SW 1271 (cell line): ENCODE measurements at places on chromosomes 4 and X.

GRCh38 chrX:84830836-84831235 is 172.8 kb upstream of the APOOL start:
- DNase-seq: no peak

DNA sequence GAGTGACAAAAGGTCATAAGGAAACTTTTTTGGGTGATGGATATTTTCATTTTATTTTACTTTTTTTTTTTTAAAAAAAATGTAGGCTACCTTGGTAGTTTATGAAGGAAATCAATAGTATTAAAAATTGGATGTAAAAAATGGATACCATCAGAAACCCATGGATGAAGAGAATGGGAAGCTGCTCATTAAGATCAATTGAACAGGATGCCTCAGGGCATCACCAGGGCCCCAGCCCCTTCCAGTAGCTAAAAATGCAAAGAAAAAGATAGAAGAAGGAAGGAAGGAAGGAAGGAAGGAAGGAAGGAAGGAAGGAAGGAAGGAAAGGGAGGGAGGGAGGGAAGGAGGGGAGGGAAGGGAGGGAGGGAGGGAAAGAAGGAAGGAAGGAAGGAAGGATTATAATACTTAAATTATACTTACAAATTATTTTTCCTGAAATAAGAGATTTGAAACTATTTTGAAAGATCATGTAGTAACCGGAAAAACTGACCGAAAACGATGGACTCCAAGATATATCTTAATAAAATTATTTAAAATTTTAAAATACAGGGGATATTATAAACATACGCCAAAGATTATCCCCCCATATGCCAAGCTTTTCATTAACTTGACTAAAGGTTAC is 24.1 kb downstream of the OSTC start:
- no peak for DNase-seq

DNA sequence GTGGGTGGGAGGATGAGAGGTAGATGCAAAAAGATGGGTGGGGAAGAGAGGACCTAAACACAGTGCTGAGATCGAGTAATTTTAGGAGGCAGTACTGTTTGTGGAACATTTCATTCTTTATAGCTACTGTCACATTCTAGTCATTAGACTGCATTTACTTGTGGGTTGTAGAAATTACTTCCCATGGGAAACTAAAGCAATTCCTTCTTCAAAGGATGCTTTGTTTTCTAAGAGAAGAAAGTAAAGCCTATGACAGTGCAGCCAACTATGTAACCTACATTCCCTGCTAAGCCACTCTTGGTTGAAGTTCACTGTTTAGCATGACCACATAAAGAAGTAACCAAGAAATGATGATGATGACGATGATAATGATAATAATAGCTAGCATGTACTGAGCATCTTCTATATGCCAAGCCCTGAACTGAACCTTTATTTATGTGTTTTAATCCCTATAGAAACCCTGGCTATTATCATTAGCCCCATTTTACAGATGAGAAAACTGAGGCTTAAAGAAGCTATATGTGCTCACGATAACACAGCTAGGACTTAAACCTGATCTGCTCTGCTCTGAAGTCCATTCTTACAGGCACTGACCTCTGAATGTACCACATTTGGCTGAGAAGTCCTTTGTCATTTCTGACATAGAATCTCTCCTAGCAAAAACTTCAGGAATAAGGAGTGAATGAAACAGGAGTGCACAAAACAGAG is 114.5 kb upstream of the KIT start:
- DNase-seq: no peak

DNA sequence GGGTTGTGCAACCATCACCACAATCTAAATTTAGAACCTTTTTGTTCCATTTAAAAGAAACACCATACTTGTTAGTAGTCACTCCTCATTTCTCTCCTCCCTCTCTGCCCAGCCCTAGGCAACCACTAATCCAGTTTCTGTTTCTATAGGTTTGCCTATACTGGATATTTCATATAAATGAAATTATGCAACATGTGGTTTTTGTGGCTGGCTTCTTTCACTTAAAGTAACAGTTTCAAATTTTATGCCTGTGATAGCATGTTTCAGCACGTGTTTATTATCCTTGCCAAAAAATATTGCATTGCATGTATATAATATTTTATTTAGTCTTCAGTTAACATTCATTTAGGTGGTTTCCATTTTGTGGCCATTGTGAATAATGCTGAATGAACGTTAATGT is 437.6 kb downstream of the IL1RAPL1 start:
- DNase-seq: no peak

GRCh38 chr4:76117536-76117935 is 30.7 kb downstream of the NUP54 start:
- DNase-seq: no peak

GRCh38 chr4:15004739-15005301 is 2.5 kb downstream of the CPEB2 start:
- DNase-seq: no peak

DNA sequence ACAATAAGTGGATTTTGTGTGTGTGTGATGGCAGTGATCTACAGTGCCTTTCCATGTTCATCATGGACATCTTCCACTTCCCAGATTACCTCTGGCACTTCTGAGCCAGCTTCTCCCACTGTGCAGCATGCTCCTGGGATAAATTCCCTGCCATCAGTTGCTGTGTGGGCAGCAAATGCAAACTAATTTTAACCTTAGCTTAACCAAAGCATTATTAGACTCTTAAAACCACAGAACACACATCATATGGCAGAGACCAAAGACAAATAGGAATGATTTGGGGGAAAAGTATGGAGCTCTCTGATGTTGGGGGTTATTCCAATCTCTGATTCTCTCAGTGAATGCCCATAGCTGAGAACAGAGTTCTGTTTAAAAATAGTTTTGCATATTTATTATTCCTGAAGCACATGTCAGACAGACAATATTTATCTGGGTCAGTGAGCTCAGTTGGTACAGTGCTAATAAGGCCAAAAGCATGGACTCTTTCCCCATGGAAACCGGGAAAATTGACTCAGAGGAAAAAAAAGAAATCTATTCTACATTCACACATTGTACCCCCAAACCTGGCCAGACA is 567.4 kb downstream of the IQCM start:
- DNase-seq: no peak

DNA sequence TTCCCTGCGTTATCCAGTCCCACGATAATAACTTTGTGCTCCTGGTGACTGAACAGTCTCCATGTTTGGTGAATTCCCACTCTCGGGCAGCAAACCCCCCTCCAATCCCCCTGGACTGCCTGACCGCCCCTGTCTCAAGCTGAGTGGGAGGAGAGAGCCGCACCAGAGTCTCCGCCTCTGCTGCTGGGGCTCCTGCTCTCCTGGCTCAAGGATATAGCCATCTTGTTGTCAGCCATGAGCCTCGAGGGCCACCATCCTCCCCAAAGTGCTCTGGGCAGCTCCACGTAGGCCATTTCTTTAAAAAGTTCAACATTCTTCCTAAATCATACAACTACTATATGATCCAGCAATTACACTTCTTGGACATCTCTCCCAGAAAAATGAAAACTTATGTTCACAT is 49.3 kb upstream of the PGRMC1 start:
- DNase-seq: no peak

DNA sequence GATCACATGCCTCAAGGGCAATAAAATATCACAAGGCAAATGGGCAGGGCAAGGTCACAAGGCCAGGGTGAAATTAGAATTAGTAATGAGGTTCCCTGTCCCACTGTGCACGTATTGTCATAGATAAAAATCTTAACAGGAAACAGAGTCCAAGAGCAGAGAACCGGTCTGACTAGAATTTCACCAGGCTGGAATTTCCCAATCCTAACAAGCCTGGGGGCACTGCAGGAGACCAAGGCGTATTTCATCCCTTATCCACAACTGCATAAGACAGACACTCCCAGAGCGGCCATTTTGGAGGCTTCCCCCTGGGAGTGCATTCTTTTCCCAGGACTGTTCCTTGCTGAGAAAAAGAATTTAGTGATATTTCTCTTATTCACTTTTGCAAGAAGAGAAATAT is 25.9 kb upstream of the PRDM5 start:
- no peak for DNase-seq

DNA sequence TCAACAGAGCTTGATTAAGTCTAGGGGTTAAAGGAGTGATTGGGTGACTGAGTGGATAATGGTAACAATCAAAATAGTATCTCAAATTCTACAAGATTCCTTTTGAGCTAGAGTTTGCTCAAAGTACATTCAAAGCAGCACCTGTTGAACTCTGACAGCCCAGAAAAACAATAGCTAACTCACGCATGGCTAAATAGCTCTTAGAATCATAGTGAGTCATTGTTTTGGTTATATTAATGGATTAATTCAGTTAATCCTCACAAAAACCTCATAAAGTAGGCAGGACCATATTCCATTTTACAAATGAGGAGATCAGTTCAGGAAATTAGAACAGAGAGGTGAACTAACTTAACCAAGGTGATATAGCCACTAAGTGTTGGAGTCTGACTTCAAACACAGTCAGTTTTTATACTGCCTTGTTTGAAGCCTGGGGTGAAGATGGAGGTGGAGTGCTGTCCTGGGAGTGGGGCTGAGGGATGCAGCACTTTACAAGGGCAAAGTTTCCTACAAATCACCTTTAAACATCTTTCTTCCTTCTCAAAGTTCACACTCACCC is 35.9 kb upstream of the PPM1K start:
- no peak for DNase-seq

GRCh38 chrX:120264341-120264740 is 13.7 kb downstream of the ZBTB33 start:
- DNase-seq: no peak

- DNase-seq: no peak
Measured at GRCh38 chr4:120132935-120133334, 66.3 kb upstream of the MAD2L1 start.

- no peak for DNase-seq
Measured at GRCh38 chr4:28093071-28093470, 1232.4 kb downstream of the STIM2 start.

- DNase-seq: no peak
Measured at GRCh38 chrX:133983974-133984845, 1.2 kb downstream of the GPC3 start.

GRCh38 chrX:136497556-136498052 is at the start of gene HTATSF1:
Gene HTATSF1, plus strand, starts transcription at chrX:136497592. Its CDS starts 93 bp downstream, at chrX:136497685.
- DNase-seq: peak; percentile 12

GRCh38 chrX:69374569-69374968 is 129.6 kb upstream of the NALF2 start:
- DNase-seq: no peak

DNA sequence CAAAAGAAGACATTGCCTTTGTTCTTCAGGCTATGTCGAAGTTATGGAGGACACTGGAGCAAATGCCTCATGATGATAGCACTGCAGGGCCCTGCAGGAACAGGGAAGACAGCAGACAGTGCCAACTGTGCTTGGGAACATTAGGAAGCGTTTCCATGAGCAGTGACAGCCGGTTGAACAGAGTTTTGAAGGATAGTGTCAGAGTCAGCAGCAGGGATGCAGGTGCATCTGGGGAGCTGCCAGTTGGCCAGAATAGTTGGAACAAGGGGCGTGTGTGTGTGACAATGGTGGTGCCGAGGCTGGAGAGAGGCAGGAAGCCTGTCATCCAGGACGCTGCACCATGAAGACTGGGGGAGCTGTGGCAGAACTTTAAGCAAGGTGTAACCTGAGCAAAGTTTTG is 88.6 kb downstream of the SHROOM3 start:
- no peak for DNase-seq

DNA sequence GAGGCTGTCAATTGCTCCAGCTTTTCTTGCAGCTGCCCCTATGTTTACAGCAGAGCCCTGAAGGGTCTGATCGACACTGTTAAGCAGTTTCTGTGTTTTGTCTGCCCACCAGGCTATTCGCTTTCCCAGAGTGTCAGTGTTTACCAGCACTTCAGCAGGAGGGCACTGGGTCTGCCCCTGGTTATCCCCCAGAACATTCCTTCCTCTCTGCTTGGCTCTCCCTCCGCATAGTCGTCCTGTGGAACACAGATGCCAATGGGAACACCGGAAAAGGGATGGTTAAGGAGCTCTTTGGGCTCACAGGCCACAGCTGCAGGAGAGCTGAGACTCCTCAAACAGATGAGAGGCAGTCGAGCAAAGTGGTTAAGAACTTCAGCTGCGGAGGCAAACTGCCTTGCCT is 71.3 kb upstream of the FBXW7 start:
- no peak for DNase-seq

GRCh38 chr4:42282081-42282901 is 115.0 kb upstream of the SHISA3 start:
- peak; percentile 14 for DNase-seq

- DNase-seq: no peak
Measured at GRCh38 chrX:118772051-118772450, 44.6 kb downstream of the IL13RA1 start.

- DNase-seq: no peak
Measured at GRCh38 chrX:31872007-31872406, 800.2 kb upstream of the FTHL17 start.

GRCh38 chr4:38365261-38365660 is 298.7 kb upstream of the KLF3 start:
- no peak for DNase-seq

GRCh38 chrX:6021316-6022091 is 207.2 kb downstream of the NLGN4X start:
- no peak for DNase-seq

- DNase-seq: no peak
Measured at GRCh38 chr4:122360754-122361153, 18.1 kb upstream of the ADAD1 start.

- DNase-seq: no peak
Measured at GRCh38 chrX:2416851-2417604, 83.7 kb downstream of the DHRSX start.

DNA sequence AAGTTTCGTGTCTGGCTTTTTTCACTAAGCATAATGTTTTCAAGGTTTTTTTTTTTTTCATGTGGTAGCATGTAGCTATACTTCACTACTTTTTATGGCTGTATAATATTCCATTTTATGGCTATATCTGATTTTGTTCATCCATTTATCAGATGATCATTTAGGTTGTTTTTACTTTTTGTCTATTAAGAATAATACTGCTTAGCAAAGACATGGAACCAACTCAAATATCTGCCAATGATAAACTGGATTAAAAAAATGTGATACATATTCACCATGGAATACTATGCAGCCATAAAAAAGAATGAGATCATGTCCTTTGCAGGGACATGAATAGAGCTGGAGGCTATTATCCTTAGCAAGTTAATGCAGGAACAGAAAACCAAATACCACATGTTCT is 32.7 kb upstream of the ZNF280C start:
- no peak for DNase-seq

GRCh38 chr4:101791182-101791558 is 640 bp downstream of the BANK1 start:
- no peak for DNase-seq

DNA sequence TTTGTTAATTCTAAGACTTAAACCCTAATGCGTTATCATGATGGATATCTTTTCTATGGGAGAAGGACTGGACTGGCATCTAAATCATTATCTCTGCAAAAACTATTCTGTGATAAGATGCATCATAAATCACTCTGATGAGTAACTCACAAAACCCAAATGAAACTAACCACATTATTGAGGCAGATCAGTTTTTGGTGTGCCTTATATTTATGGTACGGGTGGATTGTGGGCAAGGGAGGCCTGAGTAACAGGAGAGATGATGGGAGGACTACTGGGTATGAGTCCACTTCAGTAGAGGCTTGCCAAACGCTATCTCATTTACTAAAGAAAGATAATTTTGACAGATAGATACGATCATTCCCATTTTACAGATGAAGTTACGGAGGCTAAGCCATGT is 66.4 kb upstream of the GUCY1A1 start:
- no peak for DNase-seq
